ENCODE measurements at places on chromosomes 2 and 18.

DNA sequence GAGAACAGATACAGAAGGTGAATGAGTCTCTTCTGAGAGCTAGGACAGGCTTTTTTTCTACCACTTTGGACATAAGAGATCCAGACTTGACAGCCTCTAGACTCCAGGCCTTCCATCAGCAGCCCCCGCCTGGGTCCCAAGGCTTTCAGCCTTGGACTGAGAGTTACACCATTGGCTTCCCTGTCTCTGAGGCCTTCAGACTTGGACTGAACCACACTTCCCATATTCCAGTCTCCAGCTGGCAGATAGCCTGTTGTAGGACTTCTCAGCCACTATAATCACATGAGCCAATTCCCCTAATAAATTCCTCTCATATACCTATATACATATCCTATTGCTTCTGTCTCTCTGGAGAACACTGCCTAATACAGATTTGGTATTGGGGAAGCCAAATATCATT lies 128.2 kb downstream of the MCFD2 start:
- H3K4me1 ChIP-seq, result peaks cover 3% of the 10 kb centered on the region
- H3K27me3 ChIP-seq, result no peaks in the 10 kb centered on the region
- no peak for DNase-seq
- H3K36me3 ChIP-seq, result no peaks in the 10 kb centered on the region
- H3K27ac ChIP-seq, result no peak overlapping the region

DNA sequence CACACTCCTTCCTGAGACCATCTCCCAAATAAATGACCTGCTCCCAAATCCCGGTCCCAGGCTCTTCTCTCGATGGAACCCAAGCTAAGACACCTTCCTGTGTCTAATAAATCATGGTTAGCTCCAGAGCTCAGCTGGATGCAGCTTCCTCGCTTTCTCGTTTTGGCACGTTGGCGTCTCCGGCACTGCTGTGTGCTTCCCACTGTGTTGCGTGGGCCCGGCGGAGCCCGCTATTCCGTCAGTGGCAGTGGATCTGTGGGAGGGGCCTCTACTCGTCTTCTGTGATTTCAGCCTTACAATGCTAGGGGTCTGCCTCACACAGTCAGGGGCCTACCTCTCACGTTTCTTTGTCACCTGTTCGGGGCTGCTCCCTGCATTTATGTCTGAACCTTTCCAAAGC lies 29.4 kb upstream of the YWHAQ start:
- no peaks in the 10 kb centered on the region for H3K27me3 ChIP-seq
- H3K27ac ChIP-seq, result no peak overlapping the region
- no peaks in the 10 kb centered on the region for H3K36me3 ChIP-seq
- H3K4me3 ChIP-seq, result no peak overlapping the region

GRCh38 chr2:5546181-5546580 lies 146.0 kb upstream of the SOX11 start:
- H3K4me1 ChIP-seq, result peaks cover 14% of the 10 kb centered on the region
- H3K27ac ChIP-seq, result no peak overlapping the region
- no peak for DNase-seq
- no peaks in the 10 kb centered on the region for H3K27me3 ChIP-seq

- no peak overlapping the region for H3K4me3 ChIP-seq
- no peaks in the 10 kb centered on the region for H3K27me3 ChIP-seq
- H3K36me3 ChIP-seq, result no peaks in the 10 kb centered on the region
- H3K27ac ChIP-seq, result no peak overlapping the region
Observed at GRCh38 chr18:12369211-12369610, 7.8 kb downstream of the AFG3L2 start.

GRCh38 chr2:186460465-186460864 lies 25.6 kb upstream of the ZC3H15 start:
- H3K36me3 ChIP-seq, result no peaks in the 10 kb centered on the region
- no peaks in the 10 kb centered on the region for H3K27me3 ChIP-seq
- no peak overlapping the region for H3K27ac ChIP-seq
- peak; percentile 8 for DNase-seq
- peaks cover 10% of the 10 kb centered on the region for H3K4me1 ChIP-seq

- no peak for DNase-seq
- H3K36me3 ChIP-seq, result no peaks in the 10 kb centered on the region
- no peak overlapping the region for H3K27ac ChIP-seq
- peaks cover 91% of the 10 kb centered on the region for H3K27me3 ChIP-seq
Observed at GRCh38 chr18:13450289-13451212, 232.0 kb downstream of the LDLRAD4 start.

- no peak for DNase-seq
- H3K4me1 ChIP-seq, result no peaks in the 10 kb centered on the region
- H3K27ac ChIP-seq, result no peak overlapping the region
- H3K36me3 ChIP-seq, result no peaks in the 10 kb centered on the region
- no peak overlapping the region for H3K4me3 ChIP-seq
Observed at GRCh38 chr2:32735348-32735747, 107.5 kb downstream of the TTC27 start.

DNA sequence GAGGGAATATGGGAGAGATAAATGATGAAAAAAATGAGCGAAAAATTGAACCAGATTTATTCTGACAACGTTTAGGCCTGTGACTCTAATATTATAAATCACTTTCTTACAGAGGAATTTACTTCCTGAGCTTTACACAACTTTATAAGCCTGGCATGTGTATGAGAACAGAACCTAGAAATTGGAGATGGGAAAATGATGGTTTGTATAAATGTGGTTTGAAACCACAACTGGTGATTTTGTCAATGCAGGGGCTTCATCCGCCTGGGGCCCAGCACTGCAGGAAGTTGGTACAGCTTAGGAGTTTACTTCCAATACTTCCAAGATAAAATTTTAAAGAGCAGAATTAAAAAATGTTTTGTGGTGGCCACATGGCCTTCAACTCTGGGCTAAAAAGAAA lies 82.3 kb downstream of the VAPA start:
- no peak for DNase-seq
- no peak overlapping the region for H3K27ac ChIP-seq
- no peaks in the 10 kb centered on the region for H3K4me1 ChIP-seq
- H3K36me3 ChIP-seq, result no peaks in the 10 kb centered on the region
- H3K4me3 ChIP-seq, result no peak overlapping the region
- H3K27me3 ChIP-seq, result no peaks in the 10 kb centered on the region

DNA sequence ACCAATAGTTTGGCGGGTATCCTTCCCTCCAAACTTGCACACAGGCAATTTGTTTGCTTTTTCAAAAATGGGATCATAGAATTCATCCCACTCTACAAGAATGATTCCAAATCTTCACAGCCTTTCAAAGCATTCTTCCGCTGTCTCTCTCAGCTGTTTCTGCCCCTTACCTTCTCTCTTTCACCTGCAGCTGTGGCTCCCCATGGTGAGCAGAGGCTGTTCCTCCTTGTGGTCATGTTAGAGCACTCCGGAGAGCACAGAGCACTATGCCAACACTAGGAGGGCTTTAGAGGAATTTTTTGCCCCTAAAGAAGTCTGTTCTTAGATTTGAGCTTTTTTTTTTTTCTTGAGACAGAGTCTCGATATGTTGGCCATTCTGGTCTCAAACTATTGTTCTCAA lies 30.4 kb downstream of the MTHFD2 start:
- H3K4me1 ChIP-seq, result no peaks in the 10 kb centered on the region
- peak; percentile 31 for DNase-seq
- no peak overlapping the region for H3K4me3 ChIP-seq
- no peaks in the 10 kb centered on the region for H3K27me3 ChIP-seq

DNA sequence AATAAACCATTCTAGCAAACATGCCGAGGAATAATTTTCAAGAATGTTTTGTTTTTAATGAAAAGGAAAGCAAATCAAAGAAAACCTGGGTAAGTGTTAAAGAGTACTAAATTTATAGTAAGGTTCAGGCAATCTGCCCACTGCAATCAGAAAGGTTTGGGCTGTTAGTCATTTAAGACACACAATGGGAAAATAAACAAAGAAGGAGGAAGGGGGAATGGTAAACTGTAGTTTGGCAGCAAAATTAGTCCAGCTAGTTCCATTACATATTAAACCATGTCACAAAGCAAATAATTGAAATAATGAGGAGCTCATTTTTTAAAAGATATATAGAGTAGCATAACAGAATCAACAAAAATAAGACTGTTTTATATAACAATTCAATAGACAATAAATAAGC lies 87.5 kb upstream of the COPS8 start:
- no peaks in the 10 kb centered on the region for H3K36me3 ChIP-seq
- H3K4me3 ChIP-seq, result no peak overlapping the region
- DNase-seq, result no peak
- no peak overlapping the region for H3K27ac ChIP-seq
- no peaks in the 10 kb centered on the region for H3K27me3 ChIP-seq
- peaks cover 45% of the 10 kb centered on the region for H3K4me1 ChIP-seq

GRCh38 chr2:196295005-196295404 lies 123.6 kb upstream of the STK17B start:
- H3K27me3 ChIP-seq, result no peaks in the 10 kb centered on the region
- no peak overlapping the region for H3K4me3 ChIP-seq
- no peak overlapping the region for H3K27ac ChIP-seq
- no peaks in the 10 kb centered on the region for H3K4me1 ChIP-seq
- H3K36me3 ChIP-seq, result no peaks in the 10 kb centered on the region

- no peak overlapping the region for H3K27ac ChIP-seq
- DNase-seq, result no peak
- peaks cover 19% of the 10 kb centered on the region for H3K4me1 ChIP-seq
- H3K4me3 ChIP-seq, result no peak overlapping the region
- H3K27me3 ChIP-seq, result no peaks in the 10 kb centered on the region
Observed at GRCh38 chr2:101811226-101812015, 113.9 kb downstream of the MAP4K4 start.

DNA sequence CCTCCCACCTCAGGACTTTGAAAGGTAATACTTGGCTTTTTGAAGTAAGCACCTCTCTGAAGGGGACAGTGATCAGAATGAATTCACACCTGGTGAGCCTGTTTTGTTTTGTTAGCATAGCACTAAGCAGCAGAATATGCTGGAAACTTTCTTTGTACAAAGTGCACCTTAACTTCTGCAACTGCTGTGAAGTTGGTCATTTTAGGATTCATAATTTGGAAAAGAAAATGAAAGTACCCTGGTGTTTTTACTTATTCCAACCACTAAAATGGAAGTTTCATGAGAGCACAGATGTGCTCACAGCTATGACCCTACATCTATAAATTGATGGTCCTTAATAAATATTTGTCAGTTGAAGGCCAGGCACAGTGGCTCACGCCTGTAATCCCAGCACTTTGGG lies 257.8 kb upstream of the STON1 start:
- no peak for DNase-seq
- no peak overlapping the region for H3K27ac ChIP-seq
- no peak overlapping the region for H3K4me3 ChIP-seq
- peaks cover 7% of the 10 kb centered on the region for H3K36me3 ChIP-seq

DNA sequence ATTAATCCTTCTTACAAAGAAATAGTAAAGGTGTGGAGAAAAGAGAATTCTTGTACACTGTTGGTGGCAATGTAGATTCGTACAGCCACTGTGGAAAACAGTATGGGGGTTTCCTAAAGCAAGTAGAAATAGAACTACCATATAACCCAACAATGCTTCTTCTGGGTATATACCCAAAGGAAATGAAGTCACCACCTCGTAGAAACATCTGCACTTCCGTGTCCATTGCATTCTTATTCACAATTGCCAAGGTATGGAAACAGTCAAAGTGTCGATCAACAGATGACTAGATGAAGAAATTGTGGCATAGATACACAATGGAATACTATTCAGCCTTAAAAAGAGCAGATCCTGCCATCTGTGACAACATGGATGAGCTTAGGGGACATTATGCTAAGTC lies 93.4 kb upstream of the TGIF1 start:
- H3K4me1 ChIP-seq, result peaks cover 21% of the 10 kb centered on the region
- DNase-seq, result no peak
- no peaks in the 10 kb centered on the region for H3K27me3 ChIP-seq
- H3K4me3 ChIP-seq, result no peak overlapping the region
- H3K27ac ChIP-seq, result no peak overlapping the region

DNA sequence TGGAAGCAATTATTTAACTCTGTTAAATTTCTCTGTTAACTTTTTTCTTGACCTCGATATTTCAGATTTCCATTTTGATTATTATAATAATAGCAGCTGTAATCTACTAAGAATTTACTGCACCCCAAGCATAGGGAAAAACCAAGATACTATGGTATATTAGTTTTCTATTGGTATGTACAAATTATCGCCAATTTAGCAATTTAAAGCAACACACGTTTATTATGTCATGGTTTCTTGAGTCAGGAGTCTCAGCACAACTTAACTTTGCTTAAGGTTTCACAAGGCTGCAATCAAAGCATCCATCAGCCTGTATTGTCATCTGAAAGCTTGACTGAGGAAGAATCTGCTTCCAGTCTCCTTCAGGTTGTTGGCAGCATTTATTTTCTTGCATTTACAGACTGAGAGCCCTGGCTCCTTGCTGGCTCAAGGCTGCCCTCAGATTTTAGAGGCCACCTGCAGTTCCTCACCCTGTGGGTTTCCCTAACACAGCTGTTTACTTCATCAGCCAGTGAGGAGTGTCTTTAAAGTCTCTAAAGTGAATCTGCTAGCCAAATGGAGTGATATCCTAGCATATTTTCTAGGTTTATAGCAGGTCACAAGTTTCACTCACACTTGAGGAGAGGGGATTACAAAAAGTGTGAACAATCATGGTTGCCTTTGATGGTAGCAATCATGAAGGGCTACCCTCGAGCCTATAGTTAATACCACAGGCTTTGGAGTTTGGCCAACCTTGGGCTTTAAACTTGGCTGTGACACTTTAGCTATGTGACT lies 4.4 kb upstream of the VPS54 start:
- no peak overlapping the region for H3K27ac ChIP-seq
- H3K4me1 ChIP-seq, result peaks cover 13% of the 10 kb centered on the region
- peak; percentile 12 for DNase-seq
- no peaks in the 10 kb centered on the region for H3K36me3 ChIP-seq

GRCh38 chr18:58887613-58887963 lies 22.9 kb downstream of the ZNF532 start:
- H3K4me3 ChIP-seq, result no peak overlapping the region
- no peak overlapping the region for H3K27ac ChIP-seq
- no peaks in the 10 kb centered on the region for H3K27me3 ChIP-seq
- DNase-seq, result no peak

- no peak overlapping the region for H3K4me3 ChIP-seq
- peaks cover 21% of the 10 kb centered on the region for H3K27me3 ChIP-seq
- H3K36me3 ChIP-seq, result no peaks in the 10 kb centered on the region
- no peak for DNase-seq
- no peak overlapping the region for H3K27ac ChIP-seq
Observed at GRCh38 chr2:241900251-241901017, 30.9 kb downstream of the RTP5 start.
